ENCODE measurements at places on chromosomes 4 and X. TPM values are rescaled to one million over a fixed set of nuclear protein-coding genes. Genes with fewer than 3 reads are reported as not detected.

PCYT1B gene
- not detected for total RNA-seq

RAI2 gene
- 18.1 TPM for total RNA-seq

DRP2 gene
- 0.05 TPM for total RNA-seq

SGCB gene
- 74.6 TPM for total RNA-seq

CRMP1 gene
- total RNA-seq = 1.2 TPM

MAGEA2B gene
- not detected for total RNA-seq

GSX2 gene
- total RNA-seq = not detected

SATL1 gene
- not detected for total RNA-seq

CT47B1 gene
- total RNA-seq = not detected

SPANXB1 gene
- total RNA-seq = not detected

NUDT9 gene
- total RNA-seq = 28.4 TPM

NSD2 gene
- total RNA-seq = 32.6 TPM

CASP6 gene
- total RNA-seq = 7.0 TPM

ARHGAP36 gene
- not detected for total RNA-seq

NUP62CL gene
- total RNA-seq = 0.46 TPM

AASDH gene
- total RNA-seq = 5.0 TPM

PGM2 gene
- 15.6 TPM for total RNA-seq

BTK gene
- total RNA-seq = 1.8 TPM

FDCSP gene
- not detected for total RNA-seq

CENPVL2 gene
- not detected for total RNA-seq

SH3TC1 gene
- 8.2 TPM for total RNA-seq

MAGEB17 gene
- not detected for total RNA-seq

STARD8 gene
- total RNA-seq = 10.5 TPM

TEX11 gene
- total RNA-seq = not detected

PRR27 gene
- total RNA-seq = not detected

AFM gene
- not detected for total RNA-seq

BEX2 gene
- total RNA-seq = 0.75 TPM

MAGEB2 gene
- total RNA-seq = not detected

NWD2 gene
- 0.03 TPM for total RNA-seq

AWAT2 gene
- not detected for total RNA-seq

CDKN2AIP gene
- total RNA-seq = 8.7 TPM

GAGE2A gene
- total RNA-seq = not detected

MID1 gene
- 7.3 TPM for total RNA-seq

PARM1 gene
- total RNA-seq = 65.2 TPM

ODAM gene
- total RNA-seq = not detected

TLR1 gene
- total RNA-seq = 3.4 TPM

NAP1L3 gene
- total RNA-seq = 0.65 TPM

ANK2 gene
- 289 TPM for total RNA-seq

SPOCK3 gene
- not detected for total RNA-seq

PASD1 gene
- not detected for total RNA-seq

NDP gene
- total RNA-seq = not detected

LNX1 gene
- total RNA-seq = 10.3 TPM

TBC1D1 gene
- 125 TPM for total RNA-seq

FGFR3 gene
- 2.9 TPM for total RNA-seq

JCHAIN gene
- 4.4 TPM for total RNA-seq

TMSB15A gene
- not detected for total RNA-seq

TKTL1 gene
- total RNA-seq = 14.0 TPM

TREX2 gene
- 0.19 TPM for total RNA-seq

FMR1NB gene
- not detected for total RNA-seq

MAGEA10 gene
- not detected for total RNA-seq

UGT2B7 gene
- total RNA-seq = not detected

ERAS gene
- total RNA-seq = not detected

XAGE1A gene
- total RNA-seq = not detected

DUX4 gene
- not detected for total RNA-seq

OCIAD2 gene
- 16.6 TPM for total RNA-seq

SLIT2 gene
- 10.2 TPM for total RNA-seq

SMIM43 gene
- not detected for total RNA-seq

NSG1 gene
- total RNA-seq = 6.8 TPM

Data from Right ventricle myocardium superior (tissue), 1 donor.